ENCODE measurements at places on chromosomes 3 and 15.

DNA sequence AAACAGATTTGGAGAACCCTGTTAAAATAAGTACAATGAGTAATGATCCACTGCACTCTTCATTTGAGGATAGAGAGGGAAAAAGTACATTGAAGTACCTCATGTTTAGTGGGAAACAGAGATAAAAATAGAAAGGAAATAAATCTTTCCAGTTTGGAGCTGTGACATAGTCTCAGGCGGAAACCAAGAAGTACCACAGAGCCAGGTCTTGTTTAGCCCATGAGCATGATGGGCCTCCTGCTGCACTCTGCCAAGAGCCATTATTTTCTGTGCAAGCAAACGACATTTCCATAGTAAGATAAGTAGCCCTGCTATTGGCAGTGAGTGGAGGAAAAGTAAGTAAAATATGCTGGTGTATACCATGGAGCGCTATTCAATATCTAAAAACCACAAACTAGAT is 796.1 kb downstream of the TBL1XR1 start:
- DNase-seq = no peak

- DNase-seq = no peak
These were observed 58.8 kb downstream of the TRAK1 start for GRCh38 chr3:42149975-42150374.

- DNase-seq = no peak
These were observed 574.8 kb downstream of the AGBL1 start for GRCh38 chr15:86654501-86654900.

DNA sequence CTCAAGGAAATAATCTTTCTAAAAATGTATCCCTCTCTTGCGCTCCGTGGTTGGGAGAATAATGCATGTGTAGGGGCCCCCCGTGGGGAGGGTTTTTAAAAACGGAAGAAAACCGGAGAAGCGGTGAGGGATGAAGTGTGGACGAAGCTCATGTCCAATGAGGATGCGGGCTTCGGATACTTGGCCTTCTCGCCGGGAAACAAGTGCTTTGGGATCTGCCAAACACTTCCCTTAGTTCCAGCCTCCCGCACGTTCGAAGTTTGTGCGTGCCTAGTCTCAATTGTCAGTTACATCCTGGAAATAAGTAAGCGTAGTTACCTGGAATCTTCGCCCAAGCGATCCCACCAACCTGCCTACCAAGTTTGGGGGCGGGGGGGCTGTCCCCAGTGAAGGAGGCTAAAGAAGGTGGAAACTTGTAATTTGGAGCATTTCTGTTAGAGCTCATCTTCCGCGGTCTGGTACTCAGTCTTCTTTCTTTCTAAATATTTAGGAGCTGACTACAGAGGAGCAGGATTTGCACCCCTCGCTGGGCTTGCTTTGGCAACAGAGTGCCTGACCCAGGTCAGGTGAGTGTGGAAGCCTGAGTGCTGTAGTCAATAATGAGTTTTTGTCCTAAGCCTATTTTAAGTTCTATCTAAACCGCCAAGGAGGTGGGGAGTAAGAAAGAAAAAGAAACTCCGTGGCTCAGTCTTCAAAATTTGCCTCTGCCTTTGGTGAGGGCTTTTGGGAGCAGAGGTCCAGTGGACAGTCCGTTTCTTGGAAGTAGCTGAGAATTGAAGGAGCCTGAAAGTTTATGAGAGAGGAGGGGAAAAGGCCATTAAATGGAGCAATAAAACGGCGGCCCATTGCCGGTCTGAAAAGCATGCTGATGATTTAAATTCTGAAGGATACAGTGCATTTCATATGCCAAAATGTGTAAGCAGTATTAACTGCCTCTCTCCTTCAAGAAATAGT is 1.1 kb downstream of the ITPR1 start:
- no peak for DNase-seq

DNA sequence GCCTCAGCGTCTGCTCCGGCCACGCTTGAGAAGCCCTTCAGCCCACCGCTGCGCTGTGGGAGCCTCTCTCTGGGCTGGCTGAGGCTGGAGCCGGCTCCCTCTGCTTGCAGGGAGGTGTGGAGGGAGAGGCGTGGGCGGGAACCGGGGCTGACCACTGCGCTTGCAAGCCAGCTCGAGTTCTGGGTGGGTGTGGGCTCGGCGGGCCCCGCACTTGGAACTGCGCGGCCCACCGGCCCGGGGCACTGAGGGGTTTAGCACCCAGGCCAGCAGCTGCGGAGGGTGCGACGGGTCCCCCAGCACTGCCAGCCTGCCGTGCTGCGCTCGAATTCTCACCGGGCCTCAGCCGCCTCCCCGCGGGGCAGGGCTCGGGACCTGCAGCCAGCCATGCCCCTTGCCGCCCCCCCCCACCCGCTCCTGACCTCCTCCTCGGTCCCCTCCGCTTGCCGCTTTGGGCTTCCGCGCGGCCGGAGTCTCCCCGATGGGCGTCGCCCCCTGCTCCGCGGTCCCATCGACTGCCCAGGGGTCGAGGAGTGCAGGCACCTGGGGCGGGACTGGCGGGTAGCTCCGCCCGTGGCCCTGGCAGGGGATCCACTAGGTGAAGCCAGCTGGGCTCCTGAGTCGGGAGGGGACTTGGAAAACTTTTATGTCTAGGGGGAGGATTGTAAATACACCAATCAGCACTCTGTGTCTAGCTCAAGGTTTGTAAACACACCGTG is 106.7 kb downstream of the RAP2B start:
- no peak for DNase-seq

GRCh38 chr3:12489368-12489767 is 5.1 kb downstream of the TSEN2 start:
- no peak for DNase-seq

DNA sequence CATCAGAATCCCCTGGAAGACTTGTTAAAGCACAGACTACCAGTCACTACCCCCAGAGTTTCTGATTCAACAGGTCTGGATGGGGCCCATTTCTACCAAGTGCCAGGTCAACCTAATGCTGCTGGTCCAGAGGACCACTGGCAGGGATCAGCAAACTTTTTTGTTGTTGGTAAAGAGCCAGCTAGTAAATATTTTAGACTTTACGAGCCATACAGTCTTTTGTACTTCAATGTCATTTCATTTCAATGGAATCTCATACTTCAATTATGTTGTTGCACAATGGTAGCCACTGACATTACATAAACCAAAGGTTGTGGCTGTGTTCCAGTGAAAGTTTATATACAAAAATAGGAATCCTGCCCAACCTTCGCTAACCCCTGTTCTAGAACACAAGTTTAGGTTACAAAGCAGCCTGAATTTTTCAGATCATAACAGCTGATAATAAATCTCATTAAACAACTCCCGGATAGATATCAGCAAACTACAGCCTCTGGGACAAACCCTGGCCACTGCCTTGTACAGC is 28.7 kb downstream of the ULK4 start:
- DNase-seq = no peak

DNA sequence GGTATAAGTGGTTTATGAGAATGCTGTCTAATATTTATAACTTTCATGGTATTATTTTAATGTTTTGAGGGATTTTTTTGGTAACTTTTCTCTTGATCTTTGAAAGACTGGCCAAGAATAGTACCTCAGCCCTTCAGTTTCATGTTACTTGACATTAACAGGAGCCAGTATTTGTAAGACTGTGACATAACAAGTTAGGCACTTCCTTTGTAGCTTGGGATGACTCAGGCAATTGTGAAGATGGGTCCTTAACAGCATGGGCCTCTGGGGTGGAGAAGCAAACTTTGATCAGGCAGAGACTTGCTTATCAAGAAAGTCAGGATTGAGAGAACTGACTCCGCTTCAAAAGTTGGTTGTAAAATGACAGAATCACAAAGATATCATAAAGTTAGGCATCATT is 9.5 kb downstream of the LRRC49 start:
- DNase-seq = no peak

GRCh38 chr3:160091441-160091840 is 102.8 kb downstream of the IL12A start:
- DNase-seq = no peak

DNA sequence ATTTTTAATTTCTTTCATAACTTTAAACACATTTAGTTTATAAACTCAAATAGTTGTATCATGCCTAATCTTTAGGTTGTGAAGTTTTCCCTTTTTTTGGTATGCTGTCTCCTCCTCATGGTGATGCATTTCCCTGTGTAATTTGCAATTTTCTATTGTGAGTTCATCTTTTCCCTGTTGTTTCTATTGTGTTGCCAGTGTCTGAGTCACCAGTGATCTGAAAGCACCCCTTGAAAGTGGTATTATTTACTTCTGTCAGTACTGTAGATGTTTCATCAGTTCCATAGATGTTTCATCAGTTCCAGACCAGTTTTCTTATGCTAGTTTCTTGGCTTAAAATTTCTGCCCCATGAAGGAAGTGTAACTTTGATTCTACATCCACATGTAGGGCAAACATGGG is 80.6 kb downstream of the OXSM start:
- no peak for DNase-seq

DNA sequence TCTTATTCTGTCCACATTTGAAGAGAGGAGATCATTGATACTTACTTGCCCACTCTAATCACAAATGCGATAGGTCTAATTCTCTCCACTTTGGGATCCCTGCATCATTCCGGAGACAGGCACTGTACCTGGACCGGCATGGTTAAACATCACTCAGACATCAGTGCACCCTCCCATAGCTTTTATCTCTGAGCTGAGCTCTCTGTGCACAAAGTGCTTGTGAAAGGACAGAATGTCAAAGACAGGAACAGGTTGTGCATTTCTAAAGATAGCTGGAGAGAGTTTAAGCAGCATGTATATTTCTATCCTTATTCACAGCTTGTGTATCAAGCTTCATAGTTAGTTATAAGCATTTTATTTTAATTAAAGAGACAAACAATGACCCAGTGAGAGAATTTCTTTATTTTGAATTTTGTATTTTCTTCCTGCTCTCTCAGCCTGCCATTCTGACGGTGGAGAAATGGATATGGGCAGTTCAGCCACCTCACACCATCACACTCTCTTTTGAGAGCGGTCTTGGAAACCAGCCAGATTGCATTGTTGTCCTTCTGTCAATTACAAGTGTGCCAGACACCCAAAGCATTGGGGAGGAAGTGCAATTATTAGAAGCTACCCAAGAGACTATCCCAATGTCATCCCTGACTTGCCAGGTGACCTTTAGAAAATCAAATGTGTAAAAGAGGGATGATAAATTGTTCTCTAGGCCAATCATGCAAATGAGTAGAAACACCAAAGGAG is 65.2 kb upstream of the CHL1 start:
- DNase-seq = no peak

DNA sequence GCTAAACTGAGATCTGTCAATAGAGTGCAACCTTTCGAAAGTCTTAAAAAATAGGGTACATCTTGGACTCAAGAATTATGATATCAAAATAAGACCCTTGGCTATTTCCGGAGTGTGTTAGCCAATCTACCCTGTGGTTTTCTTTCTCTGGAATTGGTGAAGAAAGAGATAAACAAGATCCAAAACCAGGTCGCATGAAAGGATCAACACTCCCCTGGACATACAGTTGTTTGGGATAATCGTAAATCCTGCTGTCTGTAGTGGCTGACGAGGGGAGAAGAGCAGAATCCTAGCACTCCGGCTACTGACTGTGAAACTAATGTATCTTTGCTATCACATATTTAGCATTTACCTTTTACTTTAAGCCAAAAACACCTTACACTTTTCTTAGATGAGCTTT is 30.9 kb downstream of the FNDC3B start:
- DNase-seq = no peak

GRCh38 chr3:138429665-138430064 is 4.8 kb upstream of the ESYT3 start:
- DNase-seq = no peak

GRCh38 chr3:36635731-36636130 is 128.6 kb downstream of the DCLK3 start:
- DNase-seq = no peak

All from stimulated activated CD4-positive, alpha-beta T cell treated with anti-CD3 and anti-CD28 coated beads, TNF-alpha, amount 100 ng/mL, for 24 hours (primary cell).